ENCODE measurements at places on chromosomes 12 and 14.

- DNase-seq, result no peak
These were observed 121.2 kb upstream of the RTL1 start for GRCh38 chr14:101024686-101025085.

DNA sequence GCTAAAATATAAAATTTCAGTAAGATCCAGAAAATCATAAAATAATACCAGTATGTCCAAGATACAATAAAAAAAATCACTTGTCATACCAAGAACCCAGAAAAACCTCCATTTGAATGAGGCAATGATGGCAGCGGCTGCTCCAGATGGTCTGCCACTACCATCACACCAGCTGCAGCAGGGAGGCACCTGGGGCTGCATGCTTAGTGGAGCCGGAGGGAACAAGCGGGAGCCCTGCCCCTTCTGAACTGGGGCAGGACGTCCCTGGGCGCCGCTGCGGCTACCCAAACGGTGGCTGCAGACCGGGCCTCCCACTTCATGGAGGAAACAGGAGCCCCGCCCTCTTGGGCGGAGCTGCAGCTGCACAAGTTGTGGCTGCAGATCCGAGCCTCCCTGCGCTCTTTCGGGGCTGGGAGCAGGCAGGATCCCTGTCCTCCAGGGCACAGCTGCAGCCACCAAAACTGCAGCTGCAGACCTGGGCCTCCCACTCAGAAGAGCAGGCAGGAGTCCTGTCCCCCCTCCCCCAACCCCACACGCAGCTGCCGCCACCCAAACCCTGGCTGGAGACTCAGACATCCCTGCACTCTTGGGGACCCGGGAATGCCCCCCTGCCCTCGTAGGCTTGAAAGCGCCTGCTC lies 36.1 kb upstream of the OR5AU1 start:
- peak; percentile 29 for DNase-seq

DNA sequence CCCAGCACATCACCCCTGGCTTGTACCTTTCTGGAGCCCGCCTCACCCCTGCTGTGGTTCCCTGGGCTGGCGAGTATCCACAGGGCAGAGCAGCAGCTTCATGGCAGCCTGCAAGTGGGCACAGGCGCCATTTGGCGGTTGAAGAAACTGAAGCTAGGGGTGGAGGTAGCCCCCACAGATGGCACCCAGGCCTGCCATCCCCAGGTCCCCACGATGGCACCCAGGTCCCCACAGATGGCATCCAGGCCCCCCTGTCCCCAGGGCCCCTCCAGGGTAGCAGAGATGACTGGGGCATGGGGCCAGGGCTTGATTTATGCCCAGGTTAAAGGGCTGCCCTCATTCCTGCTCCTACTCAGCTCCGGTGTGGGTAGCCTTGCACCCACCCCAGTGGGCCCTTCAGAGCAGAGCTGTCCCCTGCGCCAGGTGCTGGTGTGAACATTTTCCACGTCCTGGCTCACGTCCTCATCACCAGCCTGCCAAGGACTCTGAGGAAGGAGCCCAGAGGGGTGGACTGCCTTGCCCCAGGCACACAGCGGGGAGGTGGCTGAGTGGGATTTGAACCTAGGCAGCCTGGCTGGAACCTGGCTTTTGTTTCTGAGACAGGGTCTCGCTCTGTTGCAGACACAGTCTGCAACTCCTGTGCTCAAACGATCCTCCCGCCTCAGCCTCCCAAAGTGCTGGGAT lies 8.7 kb downstream of the MMP17 start:
- no peak for DNase-seq

DNA sequence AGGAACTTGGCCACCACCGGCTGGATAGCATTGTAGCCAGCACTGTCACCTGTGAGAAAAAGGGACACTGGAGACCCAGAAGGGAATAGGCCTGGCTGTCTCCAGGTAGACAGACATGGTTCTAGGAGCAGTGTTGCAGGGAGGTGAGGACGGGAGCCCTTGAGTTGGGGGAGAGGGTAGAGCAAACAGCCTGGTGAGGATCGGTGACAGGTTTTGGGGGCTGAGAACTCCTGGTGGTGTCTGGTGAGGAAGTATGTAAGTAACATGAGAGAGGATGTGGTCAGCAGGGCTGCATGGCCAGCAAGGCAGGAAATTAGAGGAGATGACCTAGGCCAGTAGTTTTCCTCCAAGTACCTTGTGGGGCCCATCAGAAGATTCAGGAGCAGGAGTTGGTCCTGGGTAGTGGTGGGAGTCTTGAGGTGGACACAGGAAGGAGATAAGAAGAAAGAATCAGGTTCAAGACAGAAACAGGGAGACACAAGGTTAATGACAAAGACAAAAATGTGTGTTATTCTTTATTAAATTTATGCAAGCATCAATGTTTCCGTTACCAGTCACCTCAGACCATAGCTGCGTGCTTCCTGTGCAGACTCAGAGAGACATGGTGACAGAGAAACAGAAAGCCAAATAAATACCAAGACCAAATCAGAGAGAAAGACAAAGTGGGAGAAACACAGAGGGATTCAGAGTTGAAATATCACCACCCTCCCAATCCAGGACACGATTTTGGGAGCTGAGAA lies at the start of gene ARHGAP9:
TSS of gene ARHGAP9 (minus strand) at position 491 of the 740 bp plus-strand sequence. CDS start at position 31, 460 bp downstream.
- no peak for DNase-seq

DNA sequence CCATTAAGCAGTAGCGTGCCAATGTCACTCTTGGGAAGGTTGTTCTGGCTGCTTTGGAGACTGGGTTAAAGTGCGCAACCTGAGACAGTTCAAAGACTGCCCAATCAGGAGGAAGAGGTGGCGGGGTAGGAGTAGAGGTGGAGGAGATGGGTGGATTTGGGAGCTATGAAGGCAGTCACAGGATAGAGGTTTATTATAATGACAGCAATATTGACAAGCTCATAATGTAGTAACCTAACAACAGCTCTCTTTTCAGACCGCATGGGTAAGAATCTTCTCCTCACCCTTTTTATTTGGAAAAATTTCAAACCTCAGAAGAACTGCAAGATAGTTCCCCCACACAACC lies 5.3 kb upstream of the PSMD9 start:
- no peak for DNase-seq

- DNase-seq, result no peak
These were observed 14.8 kb upstream of the PLA2G1B start for GRCh38 chr12:120342175-120343038.

DNA sequence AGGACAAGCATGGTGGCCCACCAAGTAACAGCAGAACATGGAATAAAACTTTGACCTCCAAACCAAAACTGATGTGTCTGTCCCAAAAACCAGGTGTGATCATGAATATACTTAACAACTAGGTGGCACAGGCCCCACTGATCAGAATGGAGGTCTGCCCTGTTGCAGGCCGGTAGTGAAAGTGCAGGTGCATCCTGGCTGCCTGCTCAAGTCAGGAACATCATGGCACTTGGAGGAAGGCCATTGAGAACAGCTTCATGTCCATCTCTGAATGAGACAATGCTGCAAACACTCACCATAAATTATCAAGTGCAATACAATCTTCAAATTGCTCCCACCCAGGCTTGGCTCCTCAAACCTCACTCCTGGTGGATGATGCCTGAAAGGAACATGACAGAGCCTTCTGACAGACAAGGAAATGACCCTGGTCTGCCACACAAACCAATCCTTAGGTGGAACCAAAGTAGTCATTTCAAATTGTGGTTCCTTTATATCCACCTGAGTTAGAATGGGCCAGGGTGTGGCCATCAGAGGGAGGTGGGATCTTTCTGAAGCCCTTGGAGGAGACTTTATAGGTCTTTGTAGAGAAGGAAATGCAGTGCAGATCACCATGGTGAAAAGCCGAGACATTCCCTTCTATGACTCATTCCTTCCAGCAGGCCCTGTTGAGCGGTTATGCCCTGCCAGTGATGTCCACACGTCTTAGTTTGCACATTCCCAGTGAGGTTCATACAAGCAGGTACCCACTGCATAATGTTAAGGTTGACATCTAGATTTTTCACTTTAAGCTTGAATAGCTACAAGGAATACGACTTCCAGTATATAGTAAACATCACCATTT lies 36.0 kb downstream of the EGLN3 start:
- peak; percentile 58 for DNase-seq

DNA sequence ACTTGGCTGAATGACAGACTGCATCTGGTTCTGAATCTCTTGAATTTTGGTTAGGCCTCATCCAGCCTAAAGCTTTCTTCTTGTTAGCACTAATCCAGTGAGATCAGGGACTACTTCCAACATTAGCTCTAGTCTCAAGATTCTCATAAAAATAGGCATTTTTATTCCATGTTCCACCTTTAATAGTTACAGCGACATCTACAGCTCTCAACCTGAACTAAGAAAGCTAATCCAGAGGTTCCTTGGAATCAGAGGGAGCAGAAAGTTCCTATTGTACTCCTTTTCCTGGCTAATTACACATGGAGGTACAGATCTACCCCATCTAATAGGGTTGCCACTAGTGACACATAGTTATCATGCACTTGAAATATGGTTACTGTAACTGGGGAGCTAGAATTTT lies 391.9 kb downstream of the RMST start:
- no peak for DNase-seq

DNA sequence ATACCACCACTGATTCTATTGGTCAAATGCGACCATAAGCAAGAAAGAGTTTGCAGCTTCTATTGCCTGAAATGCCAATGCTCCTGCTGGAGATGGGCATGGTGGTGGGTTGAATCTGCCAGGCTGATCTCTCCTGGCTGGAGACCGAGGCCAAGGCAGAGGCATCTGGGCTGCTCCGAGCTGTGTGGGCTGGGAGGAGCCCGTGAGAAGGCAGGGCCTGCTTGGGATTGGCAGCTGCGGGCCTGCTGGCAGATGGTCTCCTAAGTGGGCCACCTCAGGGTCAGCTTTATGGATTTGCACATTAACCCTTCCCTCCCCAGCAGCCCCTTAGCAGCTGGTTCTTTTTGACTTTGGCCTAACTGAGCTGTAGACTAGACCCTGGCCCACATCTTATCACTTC lies 25.4 kb downstream of the SRRM4 start:
- DNase-seq, result no peak

DNA sequence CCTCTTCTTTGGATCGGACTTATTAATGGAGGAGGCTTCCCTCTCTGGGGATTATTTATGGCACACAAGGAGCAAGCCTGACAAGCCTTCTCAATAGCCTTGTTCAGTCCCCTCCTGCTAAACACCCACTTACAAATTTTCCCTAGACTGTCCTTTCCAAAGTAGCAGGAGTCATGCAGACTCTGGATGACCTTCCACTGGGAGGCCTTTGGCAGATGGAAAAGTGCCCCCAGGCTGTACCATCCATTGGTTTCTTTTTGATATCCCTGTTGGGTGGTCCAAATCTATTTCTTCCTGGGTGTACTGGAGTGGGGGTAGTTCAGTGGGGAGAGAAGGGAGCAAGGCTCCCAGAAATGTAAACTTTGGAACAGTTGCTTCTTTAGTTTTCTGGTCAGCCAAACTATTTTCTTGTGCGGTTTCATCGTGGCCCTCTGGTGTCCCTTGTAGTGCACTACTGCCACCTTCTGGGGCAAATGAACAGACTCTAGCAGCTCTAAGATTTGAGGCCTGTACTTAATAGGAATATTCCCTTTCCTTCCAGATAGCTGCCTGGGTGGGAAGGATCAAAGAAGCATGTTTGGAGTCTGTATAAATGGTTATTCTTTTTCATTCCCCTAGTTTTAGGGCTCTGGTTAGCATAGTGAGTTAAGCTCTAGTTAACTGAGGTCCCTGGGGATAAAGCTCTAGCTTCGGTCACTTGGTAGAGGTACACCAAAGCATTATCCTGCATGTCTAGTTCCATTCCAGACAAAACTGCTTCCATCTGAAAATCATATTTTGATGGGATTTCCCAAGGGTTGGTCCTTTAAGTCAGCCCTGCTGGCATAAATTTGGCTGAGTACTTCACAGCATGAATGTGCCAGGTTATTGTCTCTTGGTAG lies 409.5 kb downstream of the SLC6A15 start:
- DNase-seq, result no peak

- DNase-seq, result no peak
These were observed 47.9 kb downstream of the NUAK1 start for GRCh38 chr12:106090591-106091445.

Measured in HTR-8/SVneo (cell line).